ENCODE measurements at places on chromosomes 11 and 22.

GRCh38 chr22:44188986-44189630, 8.4 kb downstream of the PARVG start:
- no peak for DNase-seq

GRCh38 chr11:15688351-15688792, 573.6 kb downstream of the INSC start:
- DNase-seq: no peak

DNA sequence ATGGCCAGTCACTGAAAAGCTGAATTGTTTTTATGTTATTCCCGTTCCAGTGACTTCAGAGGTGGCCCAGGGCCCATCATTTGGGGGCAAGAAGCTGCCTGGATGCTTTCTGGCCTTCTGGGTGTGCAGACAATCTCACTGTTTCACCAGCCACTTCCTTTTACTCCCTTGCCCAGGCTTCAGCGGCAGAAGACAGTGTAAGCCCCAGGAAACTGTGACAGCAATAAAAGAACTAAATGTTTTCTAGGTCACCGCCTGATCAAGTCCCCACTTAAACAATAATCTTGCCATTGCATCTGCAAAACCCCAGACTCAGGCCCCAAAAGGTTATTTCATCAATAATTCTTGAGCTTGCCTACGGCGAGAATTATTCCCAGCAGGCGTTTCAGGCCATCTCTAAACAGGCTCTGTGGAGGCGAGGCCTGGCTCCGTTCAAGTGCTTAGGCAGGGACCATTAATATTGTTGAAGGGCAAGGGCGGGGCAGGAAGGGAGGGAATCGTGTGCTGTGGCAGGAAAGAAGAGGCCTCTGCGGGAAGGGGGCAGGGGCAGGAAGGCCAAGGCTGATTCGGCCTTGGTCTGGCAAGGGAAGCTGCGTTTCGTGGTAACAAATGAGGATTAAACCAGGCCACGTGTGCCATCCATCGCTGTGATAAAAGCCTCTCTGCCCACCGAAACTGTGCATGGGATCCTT, 252.3 kb downstream of the KIRREL3 start:
- DNase-seq: no peak

- DNase-seq: no peak
These were observed 35.0 kb downstream of the CHORDC1 start for GRCh38 chr11:90187839-90188238.

DNA sequence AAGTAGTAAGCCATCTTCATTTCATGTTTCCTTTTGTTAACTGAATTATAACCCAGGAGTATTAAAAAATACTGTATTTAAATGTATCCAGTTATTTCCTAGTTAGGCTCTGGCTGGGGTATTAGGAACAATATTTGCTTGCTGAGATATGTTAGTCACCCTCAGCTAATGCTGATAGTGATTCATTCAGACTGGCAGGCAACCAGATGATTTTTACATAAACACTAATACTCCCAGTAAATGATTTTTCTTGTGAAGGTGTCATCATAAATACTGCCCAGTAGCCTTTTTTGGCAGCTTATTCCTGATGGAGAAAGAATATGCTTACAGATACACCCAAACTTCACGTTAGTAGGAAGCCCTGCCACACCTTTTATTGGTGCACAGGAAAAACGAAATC, 8.1 kb downstream of the YWHAH start:
- no peak for DNase-seq

DNA sequence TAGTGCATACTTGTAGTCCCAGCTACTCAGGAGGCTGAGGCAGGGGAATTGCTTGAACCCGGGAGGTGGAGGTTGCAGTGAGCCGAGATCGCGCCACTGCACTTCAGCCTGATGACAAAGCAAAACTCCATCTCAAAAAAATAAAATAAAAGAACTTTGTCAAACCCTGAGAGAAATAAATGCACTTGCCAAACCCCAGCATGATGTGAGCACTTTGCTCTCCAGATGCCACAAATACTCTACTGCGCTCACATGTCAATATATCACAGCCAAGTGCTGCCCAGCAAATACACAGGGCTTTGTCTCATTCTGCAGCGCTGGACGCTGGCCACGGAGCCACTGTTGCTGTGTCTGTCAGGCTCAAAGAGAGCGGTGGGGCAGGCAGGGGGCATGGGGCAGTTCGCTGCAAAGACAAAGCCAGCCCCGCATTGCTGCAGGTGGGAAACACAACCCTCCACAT, 45.1 kb downstream of the AHNAK start:
- DNase-seq: no peak

DNA sequence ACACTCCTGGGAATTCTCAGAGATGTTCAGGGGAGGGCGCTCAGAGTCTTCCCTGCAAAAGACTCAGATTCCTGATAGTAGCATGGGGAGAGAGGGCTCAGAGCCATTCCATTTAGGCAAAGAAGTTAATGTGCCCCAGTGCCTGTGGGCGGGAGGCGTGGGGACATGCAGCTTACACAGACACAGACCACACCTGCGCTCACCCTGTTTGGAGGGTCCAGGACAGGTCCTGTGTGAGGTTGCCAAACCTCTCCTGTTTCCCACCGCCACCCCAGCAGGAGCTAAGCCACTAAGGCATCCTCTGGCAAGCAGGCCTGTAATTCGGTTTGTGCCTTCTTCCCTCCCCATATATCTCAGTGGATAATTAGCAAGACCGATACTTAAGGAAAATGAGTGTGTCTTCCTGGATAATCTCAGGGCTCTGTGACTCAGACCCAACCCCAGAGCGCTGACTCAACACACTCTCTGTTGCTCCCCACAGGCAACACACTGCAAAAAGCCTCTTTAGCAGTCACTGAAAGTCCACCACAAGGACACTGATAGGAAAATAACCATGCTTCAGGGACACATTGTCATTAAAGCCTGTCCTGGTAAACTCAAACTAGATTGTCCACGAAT, 118.9 kb upstream of the LMO1 start:
- no peak for DNase-seq

- no peak for DNase-seq
These were observed 63.4 kb downstream of the MYH9 start for GRCh38 chr22:36324414-36324813.

DNA sequence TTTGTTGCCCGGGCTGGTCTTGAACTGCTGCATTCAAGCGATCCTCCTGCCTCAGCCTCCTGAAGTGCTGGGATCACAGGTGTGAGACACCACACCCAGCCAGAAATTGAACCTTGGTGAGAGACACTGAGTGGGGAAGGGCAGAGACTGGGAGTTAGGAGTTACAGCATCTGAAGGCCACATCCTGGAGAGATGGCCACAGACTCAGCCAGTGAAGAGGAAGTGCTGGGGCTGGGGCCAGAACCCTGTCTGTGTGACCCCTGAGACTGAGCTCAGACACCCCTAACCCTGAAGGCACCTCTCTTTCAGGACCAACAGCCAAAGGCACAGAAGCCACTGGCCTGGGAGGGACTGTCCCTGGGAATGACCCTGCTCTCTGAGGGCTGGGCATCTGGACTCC, 33.8 kb downstream of the TXN2 start:
- no peak for DNase-seq

All from stimulated activated CD4-positive, alpha-beta T cell treated with anti-CD3 and anti-CD28 coated beads, Interleukin-15, amount 100 ng/mL, for 48 hours (primary cell).